ENCODE measurements at places on chromosomes 11 and 22.

DNA sequence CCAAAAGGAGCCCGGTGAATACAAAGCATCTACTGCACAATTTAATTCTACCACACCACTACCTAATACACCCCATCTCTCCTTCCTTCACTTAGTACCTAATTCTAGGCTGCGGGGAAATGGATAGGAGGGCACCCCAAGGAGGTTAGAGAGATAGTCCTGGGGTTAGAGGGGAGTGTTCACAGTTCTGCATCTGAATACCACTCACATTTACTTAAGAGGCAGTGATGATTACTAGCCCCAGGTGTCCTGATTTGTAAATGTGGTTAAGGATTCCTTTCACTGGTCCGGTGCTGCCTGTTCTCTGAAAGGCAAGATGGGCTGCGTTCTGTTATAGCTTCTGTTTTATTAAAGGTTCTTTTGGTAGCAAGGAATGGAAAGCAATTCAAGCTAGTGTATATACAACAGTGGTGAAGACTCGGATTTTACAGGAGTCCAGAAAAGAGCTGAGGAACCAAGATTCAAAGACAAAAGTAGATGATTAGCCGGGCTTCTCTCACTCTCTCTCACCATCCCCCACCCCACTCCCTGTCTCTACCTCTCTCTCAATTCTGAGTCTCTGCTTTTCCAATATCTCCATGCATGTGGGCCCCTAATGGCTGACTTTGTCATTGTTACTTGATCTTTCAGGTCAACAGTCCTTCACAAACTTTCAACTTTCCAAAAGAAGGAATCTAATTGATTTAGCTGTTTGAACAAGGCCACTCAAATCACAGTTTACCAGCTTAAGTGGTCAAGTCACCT lies 8.7 kb upstream of the KCNA4 start:
- DNase-seq: no peak

- no peak for DNase-seq
Observed at GRCh38 chr11:57274904-57275498, 38.0 kb upstream of the APLNR start.

DNA sequence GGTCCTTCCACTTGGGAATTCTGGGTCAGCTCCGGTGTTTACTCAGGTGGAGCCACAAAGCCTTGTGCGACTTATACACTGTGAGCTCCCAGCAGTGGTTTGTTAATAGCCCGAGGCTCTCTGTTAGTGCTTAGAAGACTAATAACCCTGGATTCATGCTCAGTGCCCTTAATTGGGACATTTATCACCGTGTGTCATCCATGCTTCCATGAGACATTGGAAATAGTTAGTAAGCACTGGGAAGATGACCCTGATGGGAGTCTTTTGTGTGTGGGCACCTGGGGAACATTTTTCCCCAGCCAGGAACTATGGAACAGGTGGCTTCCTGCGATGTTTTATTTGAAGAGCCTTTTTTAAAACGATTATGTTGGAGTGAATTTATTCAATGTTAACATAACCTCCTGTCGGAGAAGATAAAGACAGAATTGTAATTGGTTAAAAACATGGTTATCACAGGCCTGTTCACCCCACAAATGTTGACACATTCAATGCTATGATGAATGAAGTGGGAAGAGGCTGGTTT lies 188.9 kb downstream of the MYO18B start:
- DNase-seq: no peak

DNA sequence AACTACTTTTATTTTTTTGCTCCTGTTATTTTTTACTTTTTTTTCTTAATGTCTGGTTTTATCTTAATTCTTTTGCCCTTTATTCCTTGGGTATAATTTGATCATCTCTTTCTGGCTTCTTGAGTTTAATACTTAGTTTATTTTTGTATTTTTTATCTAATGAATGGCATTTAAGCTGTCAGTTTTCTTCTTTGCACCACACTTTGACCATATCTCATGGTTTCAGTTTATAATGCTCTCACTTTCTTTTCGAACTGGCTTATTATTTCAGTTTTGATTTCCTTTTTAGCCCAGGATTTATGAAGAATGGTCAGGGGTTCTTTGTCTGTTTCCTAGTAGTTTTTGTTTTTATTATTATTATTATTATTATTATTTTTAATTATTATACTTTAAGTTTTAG lies 48.3 kb downstream of the QSER1 start:
- no peak for DNase-seq

DNA sequence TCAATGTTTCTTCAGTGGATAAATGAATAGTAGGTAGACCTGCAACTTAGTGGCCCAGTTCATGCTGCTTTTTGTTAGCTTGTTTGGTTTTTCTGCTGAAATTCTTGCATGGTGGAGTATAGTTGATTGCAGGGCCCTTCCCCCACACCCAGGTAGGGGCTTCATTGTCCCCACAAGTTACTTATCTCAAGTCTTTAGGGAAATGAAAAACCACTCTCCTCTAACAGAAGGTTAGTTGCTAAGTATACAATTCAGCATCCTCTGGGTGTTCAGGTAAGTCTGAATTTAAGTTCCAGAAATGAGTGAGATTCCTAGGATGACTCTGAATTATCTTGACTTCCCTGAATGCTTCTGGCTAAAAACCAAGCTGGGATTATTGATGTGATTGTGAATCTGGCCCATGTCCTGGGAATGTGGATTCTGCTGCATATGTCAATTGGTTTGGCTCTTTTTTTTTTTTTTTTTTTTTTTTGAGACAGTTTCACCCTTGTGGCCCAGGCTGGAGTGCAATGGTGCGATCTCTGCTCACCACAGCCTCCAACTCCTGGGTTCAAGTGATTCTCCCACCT lies 40.3 kb downstream of the BCL2L13 start:
- DNase-seq: no peak

DNA sequence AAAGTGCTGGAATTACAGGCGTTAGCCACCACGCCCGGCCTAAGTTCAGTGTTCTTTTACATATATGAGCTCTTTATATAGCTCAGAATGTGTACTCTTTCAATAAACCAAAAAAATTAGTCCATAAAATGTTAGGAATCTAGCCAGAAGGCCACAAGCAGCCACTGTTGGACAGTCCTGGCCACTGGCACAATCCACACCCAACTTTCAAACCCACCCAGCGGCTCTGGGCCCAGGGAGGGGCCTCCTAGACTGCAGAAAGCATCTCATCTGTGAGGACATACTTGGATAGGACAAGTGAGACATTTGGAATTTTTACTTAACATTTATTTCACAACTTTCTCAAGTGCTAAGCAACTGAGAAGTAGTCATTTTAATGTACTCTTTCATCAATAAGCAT lies 6.4 kb downstream of the PACSIN2 start:
- no peak for DNase-seq

DNA sequence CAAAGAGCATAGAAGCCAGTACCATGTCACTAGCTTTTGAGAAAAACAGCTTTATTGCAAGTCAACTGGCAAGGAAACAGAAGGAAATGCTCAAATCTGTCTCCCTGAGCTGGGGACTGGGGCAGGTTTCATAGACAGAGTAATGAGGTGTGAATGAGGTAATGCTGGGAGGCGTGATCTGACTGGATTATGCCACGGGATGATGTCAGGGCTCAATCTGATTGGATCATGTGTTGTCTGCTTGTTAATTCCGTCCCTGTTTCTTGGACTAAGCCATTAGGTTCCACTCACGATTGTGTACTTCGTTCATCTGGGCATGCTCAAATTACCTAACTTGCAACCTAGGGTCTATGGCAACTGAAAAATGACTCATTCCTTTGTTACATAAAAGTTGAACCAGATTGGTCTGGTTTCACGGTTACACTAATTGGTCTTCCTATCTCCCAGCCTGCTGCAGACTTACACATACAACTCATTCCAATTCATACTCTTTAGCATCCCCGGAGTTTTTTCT lies 20.2 kb upstream of the OR10A5 start:
- DNase-seq: no peak

- DNase-seq: no peak
Observed at GRCh38 chr11:94469416-94469815, 24.2 kb downstream of the MRE11 start.

GRCh38 chr22:25833091-25833490 lies 91.1 kb downstream of the MYO18B start:
- no peak for DNase-seq

- DNase-seq: no peak
Observed at GRCh38 chr22:43393132-43393843, 18.5 kb upstream of the MPPED1 start.

- DNase-seq: no peak
Observed at GRCh38 chr22:25497181-25497641, 67.3 kb upstream of the GRK3 start.

GRCh38 chr11:34501949-34502348 lies 11.6 kb downstream of the ELF5 start:
- no peak for DNase-seq

GRCh38 chr11:132158696-132159095 lies 788.3 kb downstream of the NTM start:
- no peak for DNase-seq

DNA sequence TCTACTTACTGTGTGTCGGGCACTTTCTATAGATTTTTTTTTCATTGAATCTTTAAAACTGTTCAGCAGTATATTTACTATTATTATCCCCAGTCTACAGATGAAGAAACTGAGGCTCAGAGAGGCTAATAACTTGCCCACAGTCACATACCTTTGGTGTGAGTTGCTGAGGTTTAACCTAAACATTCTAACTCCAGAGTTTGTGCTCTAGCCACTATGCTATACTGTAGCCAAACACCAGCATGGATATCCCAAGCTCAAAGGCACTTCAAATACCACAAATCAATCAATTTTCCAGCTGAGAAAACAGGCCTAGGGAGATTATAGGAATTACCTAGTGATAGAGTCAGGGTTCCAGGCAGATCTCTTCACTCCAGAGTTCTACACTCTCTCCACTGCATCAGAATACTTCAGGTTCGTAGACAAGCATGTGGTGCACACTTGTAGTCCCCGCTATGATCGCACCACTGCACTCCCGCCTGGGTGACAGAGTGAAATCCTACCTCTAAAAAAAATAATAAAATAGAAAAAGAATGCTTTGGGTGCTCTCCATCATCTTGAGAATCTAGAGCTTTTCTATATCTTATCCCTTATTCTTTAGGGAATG lies 20.4 kb upstream of the UPB1 start:
- no peak for DNase-seq

DNA sequence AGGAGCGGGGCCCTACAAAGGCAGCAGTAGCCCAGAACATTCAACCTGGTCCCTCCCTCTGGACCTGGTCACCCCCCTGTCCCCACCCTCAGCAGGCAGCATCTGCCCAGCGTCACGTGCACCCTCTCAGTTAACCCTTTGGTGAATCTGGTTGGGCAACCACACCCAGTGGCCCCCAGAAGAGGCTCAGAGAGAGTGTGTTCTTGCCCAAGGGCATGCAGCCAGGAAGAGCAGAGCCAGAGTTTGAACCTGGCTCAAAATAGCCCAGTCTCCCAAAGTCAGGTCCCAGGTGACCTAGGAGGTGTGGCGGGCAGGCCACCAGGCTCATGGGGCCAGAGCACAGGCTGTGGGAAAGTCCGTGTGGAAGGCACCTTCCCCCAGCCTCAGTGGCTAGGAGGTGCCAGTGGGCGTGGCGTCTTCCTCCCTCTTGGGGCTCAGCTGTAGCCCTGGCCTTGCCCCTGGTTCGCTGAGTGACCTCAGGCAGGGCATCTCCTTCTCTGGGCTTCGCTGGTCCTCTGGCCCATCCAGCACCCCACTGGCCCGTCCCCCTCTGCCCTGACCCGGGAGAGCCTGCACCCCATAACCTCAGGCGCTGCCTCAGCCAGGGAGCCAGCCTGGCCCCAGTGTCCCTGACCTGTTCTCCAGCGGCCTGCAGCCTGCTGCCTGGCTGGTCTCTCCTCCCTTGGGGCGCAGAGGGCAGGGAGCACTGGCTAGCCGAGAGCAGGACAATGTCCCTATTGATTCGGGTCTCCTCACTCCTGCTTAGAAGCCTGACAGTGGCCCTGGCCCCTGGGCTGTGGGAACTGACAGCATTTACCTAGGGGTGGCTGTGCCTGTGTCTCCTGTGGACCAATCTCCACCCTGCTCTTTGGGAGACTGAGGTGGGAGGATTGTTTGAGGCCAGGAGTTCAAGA lies 7.0 kb downstream of the ALDH3B1 start:
- no peak for DNase-seq

GRCh38 chr22:47602732-47603131 lies 840.3 kb downstream of the TBC1D22A start:
- no peak for DNase-seq

DNA sequence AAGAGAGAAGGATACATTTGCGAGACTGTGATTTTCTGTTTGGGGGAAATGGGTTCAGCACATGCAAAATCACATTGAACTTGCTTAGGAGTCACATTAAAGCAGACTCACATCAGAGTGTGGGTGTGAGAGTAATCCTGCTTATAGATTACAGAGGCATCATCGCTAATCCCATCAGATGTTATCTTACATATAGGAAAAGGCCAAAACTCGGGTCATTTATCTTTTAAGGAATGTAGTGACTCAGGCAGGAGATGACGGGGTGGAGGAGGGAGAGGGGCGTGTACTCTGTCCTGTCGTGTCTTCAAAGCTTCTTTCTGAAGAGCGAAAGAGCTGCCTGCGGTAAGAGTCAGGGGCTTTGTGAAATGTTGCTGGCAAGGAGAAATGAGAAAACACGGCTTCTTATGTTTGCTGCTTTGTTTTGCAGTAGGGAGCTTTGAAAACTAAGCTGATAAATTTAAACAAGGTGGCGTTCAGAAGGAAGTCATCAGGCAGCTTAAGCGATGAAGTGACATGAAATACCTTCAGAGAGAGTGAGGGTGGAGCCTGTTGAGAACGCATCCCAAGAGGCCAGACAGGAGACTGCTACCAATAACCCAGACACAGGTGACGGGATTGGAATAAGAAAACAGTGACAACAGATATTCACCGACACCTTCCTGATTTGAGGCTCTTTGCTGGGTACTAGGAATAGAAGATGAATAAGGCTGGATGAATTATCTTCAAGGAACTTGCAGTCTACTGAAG lies 2.2 kb upstream of the C11orf16 start:
- DNase-seq: no peak

DNA sequence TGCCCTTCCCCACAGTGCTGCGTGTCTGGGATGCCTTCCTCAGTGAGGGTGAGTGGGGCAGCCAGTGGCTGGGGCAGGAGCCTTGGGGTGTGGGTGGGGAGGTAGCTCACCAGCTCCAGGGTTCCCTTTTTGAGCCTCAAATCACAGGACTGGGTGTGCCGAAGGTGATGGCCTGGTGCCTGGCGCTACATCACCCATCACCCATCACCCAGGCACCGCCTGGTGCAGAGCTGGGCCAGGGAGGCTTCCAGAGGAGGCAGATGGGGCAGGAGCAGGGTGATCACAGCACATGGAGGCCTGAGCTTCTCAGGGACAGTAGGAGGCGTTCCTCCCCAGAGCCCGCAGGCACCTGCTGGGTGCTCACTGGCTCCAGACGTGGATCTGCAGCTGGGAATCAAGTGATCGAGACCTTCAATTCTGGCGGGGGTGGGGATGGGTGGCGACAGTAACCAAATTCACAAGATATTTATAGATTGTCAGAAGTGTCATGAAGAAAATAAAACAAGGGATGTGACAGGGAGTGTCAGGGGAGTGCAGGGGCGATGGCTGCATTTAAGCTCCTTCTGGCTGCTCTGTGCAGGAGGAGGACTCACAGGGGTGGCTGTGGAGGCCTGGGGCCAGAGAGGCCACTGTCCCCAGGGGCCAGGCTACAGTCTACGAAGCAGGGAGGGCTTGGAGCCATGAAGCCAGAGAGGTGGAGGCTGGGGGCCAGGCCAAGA lies 3.2 kb downstream of the TBC1D10C start:
- DNase-seq: no peak

GRCh38 chr11:66042996-66043906 lies 5.7 kb downstream of the GAL3ST3 start:
- no peak for DNase-seq

All from SK-N-DZ (cell line).